ENCODE measurements at places on chromosomes 3 and 15. TPM values are rescaled to one million over a fixed set of nuclear protein-coding genes. Genes with fewer than 3 reads are reported as not detected.

GRCh38 chr3:158845765-158846350 lies 44.0 kb downstream of the MFSD1 start:
- H3K4me1 ChIP-seq: peaks cover 3% of the 10 kb centered on the region
- H3K4me3 ChIP-seq: no peak overlapping the region
- H3K36me3 ChIP-seq: no peaks in the 10 kb centered on the region
- H3K27me3 ChIP-seq: no peaks in the 10 kb centered on the region
- no peak overlapping the region for H3K27ac ChIP-seq

DNA sequence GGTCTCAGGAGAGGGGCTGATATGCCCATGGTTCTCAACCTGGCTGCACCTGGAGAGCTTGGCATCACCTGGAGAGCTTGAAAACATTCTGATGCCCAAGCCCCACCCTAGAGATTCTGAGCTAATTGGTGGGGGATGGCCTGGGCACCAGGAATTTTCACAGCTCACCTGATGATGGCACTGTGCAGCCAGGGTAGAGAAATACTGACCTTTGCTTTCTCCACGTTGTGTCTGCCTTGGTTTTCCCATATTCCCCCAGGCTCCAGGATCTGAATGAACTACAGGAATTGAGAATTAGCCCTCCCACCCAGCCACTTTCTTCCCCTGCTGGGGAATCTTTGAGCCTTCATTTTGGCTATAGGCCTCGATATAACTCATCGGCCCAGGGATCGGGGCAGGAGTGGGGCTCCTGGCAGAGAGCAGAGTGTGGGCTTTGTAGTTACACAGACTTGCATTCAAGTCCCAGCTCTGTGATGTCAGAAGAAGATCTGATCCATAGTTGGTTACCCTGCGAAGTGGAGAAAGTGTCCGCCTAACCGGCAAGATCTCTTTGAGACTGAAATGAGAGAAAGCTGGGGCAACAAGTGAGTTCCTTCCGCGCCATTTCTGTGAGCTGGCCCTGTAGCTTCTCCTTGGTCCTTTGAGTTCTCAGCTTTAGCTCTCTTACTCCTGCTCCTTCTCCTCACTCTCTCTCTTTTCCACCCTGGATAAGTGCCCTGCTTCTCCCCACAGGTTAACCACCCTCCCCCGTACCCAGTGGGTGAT lies 33.1 kb upstream of the UBE2Q2 start:
- no peak overlapping the region for H3K27ac ChIP-seq
- H3K36me3 ChIP-seq: no peaks in the 10 kb centered on the region
- H3K4me1 ChIP-seq: no peaks in the 10 kb centered on the region
- no peak overlapping the region for H3K4me3 ChIP-seq

The CHRM5 gene
- not detected for total RNA-seq

The USP4 gene
- 86.7 TPM for total RNA-seq

The CA12 gene
- not detected for total RNA-seq

The SORD gene
- 15.5 TPM for total RNA-seq

The ZDHHC23 gene
- total RNA-seq: 22.7 TPM

DNA sequence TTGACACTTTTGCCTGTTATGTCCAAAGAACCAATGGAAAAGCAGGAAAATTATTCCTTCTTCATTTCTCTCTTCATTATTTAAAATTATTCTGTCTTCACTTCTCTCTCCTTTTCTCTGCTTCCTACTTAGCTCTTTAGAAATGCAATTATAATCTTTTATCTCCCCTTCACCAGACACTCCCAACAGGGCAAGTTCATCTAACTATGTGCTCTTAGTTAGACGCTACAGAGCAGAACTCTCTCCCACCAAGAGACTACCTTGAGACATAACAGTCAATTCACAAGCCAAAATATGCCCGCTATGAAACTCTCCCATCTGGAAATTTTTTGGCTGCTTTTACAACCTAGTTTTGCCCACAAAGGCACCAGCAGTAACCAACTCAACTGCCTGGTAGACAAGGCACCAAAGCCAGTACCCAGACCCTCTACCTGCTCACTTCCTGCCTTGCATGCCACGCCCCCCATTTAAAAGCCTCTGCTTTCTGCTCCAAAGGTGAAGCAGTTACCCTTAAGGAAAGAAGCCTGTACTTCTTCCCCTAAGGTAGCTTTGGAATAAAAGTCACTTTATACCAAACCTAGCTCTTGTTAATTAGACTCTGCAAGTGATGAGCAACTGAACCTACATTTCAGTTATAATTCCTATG lies 28.1 kb downstream of the CCRL2 start:
- no peak overlapping the region for H3K4me3 ChIP-seq
- peaks cover 14% of the 10 kb centered on the region for H3K4me1 ChIP-seq
- H3K36me3 ChIP-seq: peaks cover 1% of the 10 kb centered on the region
- H3K27me3 ChIP-seq: no peaks in the 10 kb centered on the region

GRCh38 chr3:136109499-136109898 lies 86.6 kb downstream of the MSL2 start:
- no peak for DNase-seq
- peaks cover 11% of the 10 kb centered on the region for H3K27me3 ChIP-seq
- H3K36me3 ChIP-seq: no peaks in the 10 kb centered on the region
- H3K4me3 ChIP-seq: no peak overlapping the region

DNA sequence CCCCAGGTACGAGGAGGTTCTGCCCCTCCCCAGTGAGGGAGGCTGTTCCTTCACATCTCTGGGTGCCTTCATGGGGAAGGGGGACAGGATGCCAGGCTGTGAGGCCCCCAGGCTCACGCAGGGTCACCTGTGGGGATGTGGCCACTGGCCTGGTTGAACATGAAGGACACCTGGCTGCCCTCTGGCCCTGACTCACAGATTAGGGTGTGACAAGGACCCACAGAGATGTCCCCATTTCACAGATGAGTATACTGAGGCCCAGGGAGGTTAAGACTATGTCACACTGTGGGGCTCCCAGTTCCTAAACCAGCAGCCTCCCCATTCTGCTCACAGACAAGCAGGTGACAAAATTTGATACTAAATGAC lies 42.4 kb downstream of the PCSK6 start:
- DNase-seq: no peak
- H3K27me3 ChIP-seq: peaks cover 10% of the 10 kb centered on the region

DNA sequence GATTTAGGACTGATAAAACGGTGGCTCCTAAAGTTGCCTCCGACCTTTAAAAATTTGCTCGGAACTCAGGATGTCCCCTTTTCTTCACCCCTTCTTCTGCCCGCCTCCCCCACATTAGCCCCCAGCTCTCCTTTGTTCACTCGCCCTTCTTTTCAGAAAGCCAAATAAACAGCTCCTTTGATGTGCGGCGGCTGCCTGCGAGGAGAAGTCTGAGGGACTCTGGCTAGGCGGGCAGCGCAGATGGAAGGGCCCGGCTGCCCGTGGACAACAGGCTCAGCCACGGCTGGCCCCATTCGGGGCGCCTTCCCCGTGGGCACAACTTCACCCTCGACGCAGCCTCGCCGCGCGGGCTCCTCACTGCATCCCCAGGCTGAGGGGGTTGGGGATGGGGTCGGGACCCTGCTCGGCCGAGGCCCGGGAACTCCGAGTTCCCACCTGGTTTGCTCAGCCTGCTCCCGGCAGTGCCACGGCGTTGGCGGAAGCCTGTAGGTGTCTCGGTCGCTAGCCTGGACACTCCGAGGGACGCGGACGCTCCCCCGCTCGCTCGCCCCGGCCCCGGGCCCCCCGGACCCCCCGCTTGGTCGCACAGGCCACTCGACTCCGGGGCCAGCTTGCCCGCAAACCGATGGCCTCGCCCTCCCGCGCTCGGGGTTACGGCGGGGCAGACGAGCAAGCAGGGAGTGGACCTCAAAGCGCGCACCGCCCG lies 897 bp upstream of the TLE3 start:
- H3K27ac ChIP-seq: peak overlapping the region; percentile 97
- peaks cover 9% of the 10 kb centered on the region for H3K27me3 ChIP-seq
- peaks cover 59% of the 10 kb centered on the region for H3K4me1 ChIP-seq
- peaks cover 25% of the 10 kb centered on the region for H3K36me3 ChIP-seq

DNA sequence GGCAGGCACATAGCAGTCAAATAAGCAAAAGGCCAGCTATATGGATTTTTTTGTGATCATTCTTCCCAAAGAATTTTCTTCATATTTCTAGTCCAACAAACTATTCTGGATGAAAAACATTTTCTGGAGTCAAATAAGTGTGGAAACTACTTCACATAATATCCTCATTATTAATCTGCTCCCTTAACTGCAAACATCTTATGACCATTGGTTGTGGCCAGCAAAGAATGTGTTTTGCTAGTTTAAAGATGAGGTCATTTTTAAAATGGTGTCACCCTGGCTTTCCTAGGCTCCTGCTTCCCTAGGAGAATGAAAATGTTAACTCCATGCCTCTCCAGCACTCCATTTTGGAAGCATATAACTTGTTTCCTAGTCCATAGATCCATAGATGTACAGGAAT lies 118.8 kb downstream of the SST start:
- no peak for DNase-seq
- H3K4me1 ChIP-seq: no peaks in the 10 kb centered on the region
- peaks cover 13% of the 10 kb centered on the region for H3K27me3 ChIP-seq
- H3K4me3 ChIP-seq: no peak overlapping the region
- no peak overlapping the region for H3K27ac ChIP-seq
- no peaks in the 10 kb centered on the region for H3K36me3 ChIP-seq

The CDC25A gene
- 1.8 TPM for total RNA-seq

DNA sequence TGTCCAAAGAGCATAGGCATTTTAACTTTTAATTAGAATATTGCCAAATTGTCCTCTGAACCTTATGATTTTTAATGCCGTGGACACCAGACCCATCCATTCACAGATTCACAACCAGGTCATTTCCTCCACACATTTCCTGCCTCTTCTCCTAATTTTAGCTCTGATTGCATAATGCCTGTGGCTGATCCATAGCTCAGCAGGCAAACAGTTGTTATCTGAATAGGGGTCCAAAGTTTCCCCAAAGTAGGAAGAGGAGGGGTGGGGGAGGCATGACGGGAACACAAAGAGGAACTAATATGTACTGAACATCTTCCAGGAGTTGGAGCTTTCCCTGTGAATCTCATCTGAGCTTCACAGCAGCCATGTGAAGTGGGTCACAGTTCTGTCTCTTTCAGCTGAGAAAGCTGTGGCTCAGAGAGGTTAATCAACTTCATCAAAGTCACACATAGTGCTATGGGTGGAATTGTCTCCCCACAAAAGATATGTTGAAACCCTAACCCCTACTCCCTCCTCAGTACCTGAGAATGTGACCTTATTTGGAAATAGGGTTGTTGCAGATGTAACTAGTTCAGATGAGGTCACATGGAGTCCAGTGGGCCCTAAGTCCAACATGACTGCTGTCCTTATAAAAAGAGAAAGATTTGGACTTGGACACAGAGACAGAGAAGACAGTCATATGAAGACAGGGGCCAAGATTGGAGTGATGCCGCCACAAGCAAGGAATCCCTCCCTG lies 106.7 kb upstream of the AGBL1 start:
- peaks cover 5% of the 10 kb centered on the region for H3K27me3 ChIP-seq
- H3K4me3 ChIP-seq: no peak overlapping the region
- H3K4me1 ChIP-seq: no peaks in the 10 kb centered on the region

- H3K36me3 ChIP-seq: peaks cover 72% of the 10 kb centered on the region
- H3K27ac ChIP-seq: peak overlapping the region; percentile 3
- no peak for DNase-seq
Measured at GRCh38 chr3:4826237-4827100, 152.8 kb upstream of the BHLHE40 start.

DNA sequence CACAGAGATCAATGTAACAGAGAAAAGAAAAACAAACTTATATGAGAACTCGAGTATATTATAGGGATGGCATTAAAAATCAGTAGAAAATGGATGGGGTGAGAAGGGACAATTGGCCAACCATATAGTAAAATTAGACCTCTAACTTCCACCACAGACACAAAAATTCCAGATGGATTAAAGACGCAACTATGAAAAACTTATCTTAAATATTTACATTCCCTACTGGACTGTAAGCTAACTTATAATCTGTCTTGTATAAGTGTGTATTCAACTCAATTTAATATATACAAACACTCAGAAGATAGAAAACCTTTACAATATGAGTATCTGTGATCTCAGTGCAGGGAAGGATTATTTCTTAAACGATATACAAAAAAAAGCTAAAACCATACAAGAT lies 3.0 kb downstream of the MFAP1 start:
- peaks cover 37% of the 10 kb centered on the region for H3K36me3 ChIP-seq
- H3K4me1 ChIP-seq: peaks cover 41% of the 10 kb centered on the region
- DNase-seq: no peak
- H3K27ac ChIP-seq: no peak overlapping the region
- H3K4me3 ChIP-seq: no peak overlapping the region

- no peak overlapping the region for H3K4me3 ChIP-seq
- no peak for DNase-seq
- H3K27me3 ChIP-seq: peaks cover 4% of the 10 kb centered on the region
- H3K27ac ChIP-seq: no peak overlapping the region
- H3K4me1 ChIP-seq: no peaks in the 10 kb centered on the region
Measured at GRCh38 chr3:114112696-114113095, 56.2 kb downstream of the QTRT2 start.

The SERPINI2 gene
- total RNA-seq: not detected

DNA sequence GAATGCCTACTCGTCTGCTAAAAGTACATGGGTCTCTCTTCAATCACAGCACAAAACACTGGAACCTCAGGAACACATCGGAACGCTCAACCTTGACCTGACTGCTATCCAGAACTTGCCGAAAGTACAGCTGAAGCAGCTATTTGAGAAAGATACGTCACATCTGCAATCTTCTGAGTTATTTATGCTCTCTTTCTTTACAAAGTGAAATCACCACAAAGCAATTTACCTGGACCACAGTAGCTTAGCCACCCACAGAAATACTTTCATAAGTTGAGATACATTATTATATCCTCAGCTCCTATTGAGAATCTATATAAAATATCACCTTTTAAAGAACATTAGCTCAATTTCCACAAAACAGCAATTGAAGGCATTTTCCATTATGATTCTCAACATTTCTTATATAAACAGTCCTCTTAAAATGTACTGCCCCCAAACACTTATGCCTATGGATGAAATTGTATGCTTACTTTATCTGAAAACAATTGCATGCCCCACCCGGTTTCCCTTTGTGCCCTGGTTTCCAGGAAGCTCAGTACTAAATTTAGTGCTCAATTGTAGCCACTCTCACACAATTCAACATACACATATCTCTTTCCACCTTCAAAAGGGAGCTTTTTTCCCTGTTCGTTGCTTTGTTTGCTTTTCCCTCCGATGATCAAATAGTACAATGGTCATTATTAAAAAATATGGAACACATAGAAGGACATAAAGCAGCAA lies 31.8 kb downstream of the HEG1 start:
- peaks cover 50% of the 10 kb centered on the region for H3K36me3 ChIP-seq
- no peak overlapping the region for H3K4me3 ChIP-seq
- no peaks in the 10 kb centered on the region for H3K27me3 ChIP-seq
- DNase-seq: no peak
- H3K4me1 ChIP-seq: peaks cover 10% of the 10 kb centered on the region

GRCh38 chr3:143731776-143732175 lies 116.5 kb downstream of the SLC9A9 start:
- H3K4me1 ChIP-seq: no peaks in the 10 kb centered on the region
- H3K4me3 ChIP-seq: no peak overlapping the region
- H3K36me3 ChIP-seq: no peaks in the 10 kb centered on the region
- H3K27me3 ChIP-seq: no peaks in the 10 kb centered on the region
- H3K27ac ChIP-seq: no peak overlapping the region

DNA sequence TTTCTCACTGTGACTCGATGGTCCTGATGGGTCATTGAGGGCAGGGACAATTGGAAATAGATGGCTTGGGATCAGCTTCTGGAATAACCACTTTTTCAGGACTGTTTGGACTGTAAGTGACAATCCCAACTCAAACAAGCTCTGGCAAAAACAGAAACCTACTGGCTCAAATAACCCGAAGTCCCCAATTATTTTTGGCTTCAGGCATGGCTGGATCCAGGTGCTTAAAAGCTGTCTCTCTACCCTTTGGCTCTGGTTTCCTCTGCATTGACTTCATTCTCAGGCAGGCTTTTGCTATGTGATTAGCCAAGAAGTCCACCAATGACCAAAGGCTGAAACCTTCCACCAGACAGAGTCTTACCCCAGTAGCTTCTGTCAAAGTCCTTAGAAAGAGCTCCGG lies 92.9 kb upstream of the PRR23E start:
- no peak overlapping the region for H3K27ac ChIP-seq
- no peak overlapping the region for H3K4me3 ChIP-seq
- no peak for DNase-seq
- no peaks in the 10 kb centered on the region for H3K4me1 ChIP-seq
- H3K36me3 ChIP-seq: no peaks in the 10 kb centered on the region

All from activated B cell treated with CpG ODN at 0.5 μM for 24 hours (primary cell).